NCI-H1105 treated with DMSO at 0.1 percent for 48 hours (cell line): ENCODE measurements at places on chromosomes 3 and 15.

GRCh38 chr3:124032311-124032880, 40.5 kb upstream of the ROPN1 start:
- DNase-seq = no peak

GRCh38 chr3:29697989-29698388, 417.1 kb downstream of the RBMS3 start:
- DNase-seq = no peak

- DNase-seq = no peak
Observed at GRCh38 chr15:95327661-95328060, 1002.8 kb upstream of the NR2F2 start.

DNA sequence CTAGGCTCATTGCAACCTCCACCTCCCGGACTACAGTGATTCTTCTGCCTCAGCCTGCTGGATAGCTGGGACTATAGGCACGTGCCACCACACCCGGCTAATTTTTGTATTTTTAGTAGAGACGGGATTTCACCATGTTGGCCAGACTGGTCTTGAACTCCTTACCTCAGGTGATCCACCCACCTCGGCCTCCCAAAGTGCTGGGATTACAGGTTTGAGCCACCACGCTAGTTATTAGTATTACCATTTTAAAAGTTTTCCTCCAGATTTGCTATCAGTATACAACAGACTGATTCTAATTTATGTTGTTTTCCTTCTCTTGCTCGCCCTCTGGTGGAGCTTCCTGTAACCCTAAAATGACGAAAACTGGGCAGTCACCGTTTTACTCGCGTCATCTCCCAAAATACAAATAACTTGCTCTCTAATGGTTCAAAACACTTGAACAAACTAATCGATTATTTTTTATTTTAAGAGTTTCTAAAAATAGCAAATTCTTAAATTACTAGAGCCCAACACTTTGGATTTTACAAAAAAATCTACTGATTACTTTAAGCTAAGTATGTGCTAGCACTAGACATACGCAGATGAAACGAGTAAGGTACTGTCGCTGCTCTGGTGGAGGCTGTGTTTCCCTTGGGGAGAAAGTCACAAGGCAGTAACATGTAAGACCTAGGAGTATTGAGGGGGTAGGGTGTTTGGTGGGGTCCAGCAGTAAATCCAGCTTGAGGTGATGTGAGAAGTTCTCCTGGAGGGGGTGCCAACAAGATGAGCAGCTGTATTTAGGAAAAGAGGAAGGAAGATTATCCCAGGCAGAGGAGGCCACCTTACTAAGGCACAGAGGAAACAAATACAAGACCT, 203.3 kb downstream of the MBNL1 start:
- DNase-seq = peak; percentile 72
